Stimulated activated CD4-positive, alpha-beta T cell treated with anti-CD3 and anti-CD28 coated beads, Interleukin-2, amount 100 ng/mL, for 4 hours (primary cell): ENCODE measurements at places on chromosomes 7 and 10.

DNA sequence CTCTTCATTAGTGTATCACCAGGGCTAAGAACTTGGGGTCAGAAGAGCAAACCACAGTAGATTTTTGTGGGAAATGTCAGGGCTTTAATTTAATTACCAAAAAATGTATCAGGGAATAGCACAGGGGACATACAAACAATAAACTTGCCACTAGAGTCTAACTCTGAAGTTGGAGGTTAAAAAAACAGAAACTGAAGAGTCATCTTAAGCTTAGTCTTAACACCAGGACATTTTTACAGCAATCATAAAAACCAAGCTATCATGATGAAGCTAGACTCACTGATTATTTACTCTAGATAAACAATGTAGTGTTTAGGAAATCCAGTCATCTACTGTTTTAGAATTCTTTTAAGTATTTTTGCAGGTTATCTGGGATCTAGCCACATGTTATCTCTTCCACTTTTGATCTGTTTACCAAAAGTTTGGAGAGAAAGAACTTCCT lies 48.4 kb upstream of the GLI3 start:
- no peak for DNase-seq

DNA sequence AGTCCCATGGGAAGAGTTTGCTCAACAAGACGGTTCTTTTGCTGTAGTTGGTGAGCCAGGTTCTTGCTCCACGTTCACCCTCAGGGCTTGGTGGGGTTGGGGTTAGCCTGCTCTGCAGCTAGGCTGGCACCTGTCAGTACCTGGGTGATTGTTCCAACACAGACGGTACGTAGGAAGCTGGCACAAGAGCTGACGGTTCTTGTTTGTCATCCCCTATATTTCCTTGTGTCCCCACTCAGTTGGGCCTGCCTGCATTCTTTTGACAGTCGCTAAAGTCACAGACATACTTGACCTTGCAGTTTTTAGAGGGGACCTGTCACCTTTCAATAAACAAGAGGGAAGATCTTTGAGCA lies 40.2 kb upstream of the SYPL1 start:
- DNase-seq, result no peak

- no peak for DNase-seq
Observed at GRCh38 chr7:101234636-101235035, 3.0 kb downstream of the CLDN15 start.

- no peak for DNase-seq
Observed at GRCh38 chr7:29565224-29565630, 1.6 kb downstream of the PRR15 start.

DNA sequence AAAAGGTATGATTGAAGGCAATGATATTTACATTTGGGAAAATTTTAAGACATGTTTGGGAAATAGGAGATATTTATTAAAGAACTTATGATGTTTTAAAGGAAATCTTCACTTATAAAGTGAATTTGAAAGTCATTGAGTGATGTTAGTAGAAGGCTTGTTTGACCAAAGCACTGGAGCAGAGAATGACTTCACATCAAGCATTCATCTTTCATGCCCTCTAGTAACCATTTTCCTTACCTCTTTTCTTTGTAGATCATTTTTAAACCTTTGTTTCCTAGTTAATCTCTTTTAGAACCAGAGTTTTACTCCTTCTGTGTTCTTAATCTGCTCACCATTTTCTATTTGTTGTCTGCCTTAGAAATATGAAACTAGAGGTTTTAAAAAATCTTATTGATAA lies 111.3 kb upstream of the FOXP2 start:
- no peak for DNase-seq

GRCh38 chr7:51316666-51317581 lies at the start of gene COBL:
Gene COBL (minus strand): TSS chr7:51316809. CDS start chr7:51316633, 176 bp downstream.
- no peak for DNase-seq

DNA sequence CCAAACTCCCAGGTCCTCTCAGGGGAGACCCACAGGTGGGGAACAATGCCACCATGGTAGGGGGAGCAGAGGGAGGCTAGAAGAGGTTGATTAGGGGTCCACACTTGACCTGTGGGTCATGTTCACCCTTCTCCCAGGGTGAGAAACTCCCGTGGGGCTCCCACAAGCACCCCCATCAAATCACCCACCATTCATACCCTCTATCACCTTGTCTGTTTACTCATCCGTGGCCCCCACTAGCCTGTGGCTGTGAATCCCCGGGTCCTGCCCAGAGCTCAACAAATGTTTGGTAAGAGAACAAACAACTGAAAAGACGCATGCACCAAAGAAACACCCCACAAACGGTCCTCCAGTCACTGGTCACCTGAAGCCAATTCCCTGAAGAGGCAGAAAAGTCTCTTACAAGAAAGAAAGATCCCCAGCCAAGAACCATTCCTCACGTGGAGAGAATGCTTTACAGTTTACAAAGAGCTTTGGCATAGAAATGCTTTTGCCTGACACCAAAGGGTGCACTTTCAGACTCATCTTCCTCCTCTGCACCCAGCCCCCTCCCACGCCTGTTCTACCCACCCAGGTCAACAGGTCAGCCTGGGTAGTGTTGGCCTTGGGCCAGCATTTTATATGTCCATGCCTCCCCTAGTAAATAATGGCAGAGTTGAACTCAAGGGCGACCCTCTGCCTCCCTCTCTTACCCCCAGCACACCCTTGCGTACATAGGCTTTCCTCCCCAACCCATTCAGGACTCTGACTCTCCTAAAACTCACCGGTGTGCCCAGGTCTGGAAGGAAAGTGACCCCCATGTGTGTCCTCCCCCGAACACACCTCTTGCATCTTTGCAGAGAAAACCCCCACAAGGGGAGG lies 1.9 kb downstream of the ZCCHC24 start:
- no peak for DNase-seq

DNA sequence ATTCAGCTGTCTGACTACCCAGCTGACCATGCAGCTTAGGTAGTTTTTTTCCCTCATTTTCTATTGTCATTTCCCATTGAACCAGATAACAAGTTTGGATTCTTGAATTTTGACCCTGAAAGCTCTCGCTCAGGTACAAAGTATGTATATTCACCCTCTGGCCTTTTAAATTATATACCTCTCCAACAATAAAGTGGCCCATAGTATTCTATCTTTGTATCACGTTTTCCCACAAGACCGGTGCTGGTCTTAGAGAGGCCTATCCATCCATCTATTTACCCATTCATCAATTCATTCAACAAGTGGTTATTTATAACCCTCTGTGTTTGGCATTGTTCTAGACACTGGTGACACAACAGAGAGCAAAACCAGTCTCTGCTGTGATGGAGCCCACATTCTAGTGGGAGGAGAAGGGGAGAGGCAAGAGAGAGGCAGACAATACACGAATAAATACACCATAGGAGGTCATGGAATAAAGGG lies 35.2 kb upstream of the NPSR1 start:
- DNase-seq, result no peak
